ENCODE measurements at places on chromosomes 4 and X.
A peak's percentile ranks its signal among the peaks of the same experiment; 100 is the strongest.

- DNase-seq = no peak
Measured at GRCh38 chrX:54633641-54634040, 103.6 kb downstream of the GNL3L start.

GRCh38 chr4:140653718-140654494 lies 85.1 kb upstream of the UCP1 start:
- no peak for DNase-seq

DNA sequence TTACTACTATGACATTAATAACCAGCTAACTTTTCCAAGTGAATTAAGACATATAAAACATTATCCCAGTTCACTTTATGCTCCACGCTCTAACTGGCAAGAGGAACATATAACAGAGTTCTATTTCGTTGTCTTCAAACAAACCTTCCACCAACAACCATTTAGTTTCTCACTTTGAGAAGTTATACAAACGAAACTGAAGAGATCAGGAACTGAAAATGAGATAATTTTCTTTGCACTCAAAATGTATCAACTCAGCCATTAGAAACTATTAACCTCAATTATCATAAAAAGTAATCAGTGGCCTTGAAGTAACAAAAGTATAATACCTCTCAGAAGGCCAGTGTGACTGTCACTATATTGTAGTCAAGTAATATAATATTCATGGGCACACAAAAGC lies 70.1 kb downstream of the CHM start:
- no peak for DNase-seq

- no peak for DNase-seq
Measured at GRCh38 chr4:133995243-133995960, 206.2 kb downstream of the PABPC4L start.

DNA sequence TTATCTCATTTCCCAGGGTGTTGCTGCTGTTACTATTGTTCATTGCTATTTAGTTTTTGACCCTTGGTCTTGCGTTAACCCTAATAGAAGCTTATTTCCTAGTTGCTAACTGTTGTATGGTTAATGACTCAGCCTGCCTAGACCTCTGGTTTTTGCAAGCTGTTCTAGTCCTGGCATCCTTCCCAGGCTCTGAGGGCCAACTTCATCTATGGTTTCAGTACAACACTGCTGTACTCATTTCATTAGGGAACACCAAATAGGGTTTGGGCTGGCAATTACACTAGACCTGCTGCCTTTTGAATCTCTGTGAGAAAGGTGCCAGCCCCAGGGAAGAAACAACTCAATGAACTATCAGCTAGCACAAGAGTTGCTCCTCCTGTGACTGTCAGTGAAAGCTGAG lies 59.6 kb downstream of the DCX start:
- peak; percentile 57 for DNase-seq

DNA sequence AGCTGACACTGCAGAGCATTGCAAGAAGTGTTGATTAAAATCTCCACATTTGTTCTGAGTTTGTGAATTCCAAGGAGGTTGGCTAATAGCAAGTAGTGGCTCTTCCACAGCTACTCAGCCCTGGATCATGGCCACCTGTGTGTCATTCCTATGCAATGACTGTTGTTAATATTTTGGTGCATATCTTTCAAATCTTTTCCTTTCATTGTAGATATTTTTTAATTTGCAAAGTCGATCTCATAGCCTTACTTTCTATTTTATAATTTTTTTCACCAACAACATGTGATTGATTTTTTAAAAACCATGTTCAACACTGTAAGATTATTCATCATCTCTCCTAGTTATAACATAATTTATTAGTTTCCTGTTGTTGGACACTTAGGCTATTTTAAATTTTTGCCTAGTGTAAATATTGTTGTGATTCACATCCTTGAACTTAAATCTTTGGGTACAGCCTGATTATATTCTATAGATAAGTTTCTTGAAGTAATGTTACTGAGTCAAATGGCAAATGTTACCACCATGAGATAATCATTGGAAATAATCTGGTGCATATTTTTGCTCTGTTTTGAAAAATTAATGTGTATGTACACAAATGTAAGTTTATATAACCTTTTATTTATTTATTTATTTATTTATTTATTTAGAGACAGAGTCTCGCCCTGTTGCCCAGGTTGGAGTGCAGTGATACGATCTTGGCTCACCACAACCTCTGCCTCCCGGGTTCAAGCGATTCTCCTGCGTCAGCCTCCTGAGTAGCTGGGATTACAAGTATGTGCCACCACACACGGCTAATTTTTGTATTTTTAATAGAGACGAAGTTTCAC lies 17.1 kb upstream of the ARHGAP10 start:
- no peak for DNase-seq

GRCh38 chrX:131917588-131917987 lies 105.5 kb upstream of the STK26 start:
- DNase-seq = no peak

DNA sequence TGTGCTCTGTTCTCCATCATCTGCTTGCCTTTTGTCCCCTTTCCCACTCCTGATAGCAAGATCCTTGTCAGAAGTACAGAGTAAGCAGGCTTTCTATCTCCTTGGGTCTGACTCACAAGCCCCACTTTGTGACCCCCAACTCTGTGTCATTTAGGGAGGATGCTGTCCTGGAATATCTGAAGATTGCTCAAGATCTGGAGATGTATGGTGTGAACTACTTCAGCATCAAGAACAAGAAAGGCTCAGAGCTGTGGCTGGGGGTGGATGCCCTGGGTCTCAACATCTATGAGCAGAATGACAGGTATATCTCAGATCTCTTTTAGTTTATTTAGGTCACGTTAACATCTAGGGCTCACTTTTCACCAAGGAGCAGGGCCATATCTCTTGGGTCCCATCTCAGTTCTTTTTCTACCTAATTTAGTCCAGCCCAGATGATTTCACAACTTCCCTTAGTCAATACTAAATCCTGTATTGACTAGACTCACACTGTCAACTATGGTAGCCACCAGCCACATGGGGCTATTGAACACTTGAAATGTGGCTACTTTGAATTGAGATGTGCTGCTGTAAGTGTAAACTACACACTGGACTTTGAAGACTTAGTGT lies 64.3 kb downstream of the MSN start:
- no peak for DNase-seq

DNA sequence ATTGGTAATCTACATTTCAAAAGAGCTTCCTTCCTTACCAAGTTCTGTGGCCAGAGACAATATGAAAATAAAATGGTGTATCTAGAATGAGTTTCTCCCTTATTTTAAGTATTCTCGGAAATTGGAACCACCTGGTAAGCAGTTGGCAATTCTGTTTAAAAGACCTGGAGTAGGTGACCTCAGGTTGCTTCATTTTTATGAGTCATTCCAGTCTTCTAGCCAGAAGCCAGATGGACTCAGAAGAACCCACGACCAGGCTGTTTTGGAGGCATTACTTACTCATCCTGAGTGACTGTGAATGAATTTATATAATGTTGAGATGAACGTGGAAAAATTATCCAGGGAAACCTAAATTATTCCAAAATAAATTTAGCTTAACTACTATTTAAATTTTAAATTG lies 9.1 kb downstream of the BMPR1B start:
- peak; percentile 49 for DNase-seq

- no peak for DNase-seq
Measured at GRCh38 chr4:114472269-114473032, 126.2 kb upstream of the UGT8 start.
